Frontal cortex (tissue), 4 donors: ENCODE measurements at places on chromosomes 3 and 15.

- DNase-seq, result no peak
These were observed 6.0 kb downstream of the NXPE3 start for GRCh38 chr3:101784855-101785613.

DNA sequence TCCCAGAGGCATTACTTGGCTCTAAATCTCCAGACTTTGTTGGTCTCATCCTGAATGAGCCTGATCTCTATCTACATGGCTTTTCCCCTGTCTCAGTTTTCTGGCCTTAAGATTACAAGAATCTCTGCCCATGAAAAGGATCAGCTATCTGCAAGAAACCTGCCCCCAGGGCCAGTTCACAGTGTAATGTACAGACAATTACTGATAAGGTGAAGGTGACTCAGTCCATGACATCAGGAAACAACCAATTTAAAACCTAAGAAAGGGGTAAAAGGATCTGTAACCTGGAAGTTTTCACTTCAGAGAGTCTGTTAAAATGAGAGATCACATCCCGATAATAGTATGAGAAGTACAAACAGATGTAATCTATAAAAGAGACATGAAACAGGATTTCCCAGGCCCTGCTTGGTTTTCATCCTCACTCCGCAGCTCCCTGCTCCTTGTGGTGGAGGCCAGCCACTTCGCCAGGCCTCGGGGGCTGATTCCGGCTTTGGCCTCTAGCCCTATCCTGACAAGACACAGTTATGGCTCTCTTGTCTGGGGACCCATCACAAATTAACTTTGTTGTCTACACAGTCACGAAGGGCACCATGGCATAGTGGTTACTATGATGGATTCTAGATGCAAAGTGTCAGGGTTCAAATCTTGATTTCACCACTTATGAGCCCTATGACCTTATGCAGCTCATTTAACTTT is 136.9 kb downstream of the THSD4 start:
- no peak for DNase-seq

DNA sequence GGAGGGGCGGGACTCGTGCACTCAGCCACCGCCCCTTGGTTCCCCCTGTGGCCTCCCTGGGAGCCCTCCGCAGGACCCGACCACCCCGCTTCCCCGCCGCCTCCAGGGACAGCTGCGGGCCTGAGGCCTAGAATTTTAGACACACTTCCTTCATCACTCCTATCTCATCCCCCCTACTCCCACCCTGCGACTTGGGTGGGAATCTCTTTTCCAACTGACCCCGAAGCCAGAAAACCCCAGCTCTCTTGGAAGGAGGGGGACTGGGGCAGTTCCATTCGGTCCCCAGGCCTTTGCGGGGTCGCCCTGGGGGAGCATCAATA is 289 bp upstream of the TFDP2 start:
- no peak for DNase-seq

GRCh38 chr3:57820479-57820878 is 64.4 kb downstream of the SLMAP start:
- no peak for DNase-seq

DNA sequence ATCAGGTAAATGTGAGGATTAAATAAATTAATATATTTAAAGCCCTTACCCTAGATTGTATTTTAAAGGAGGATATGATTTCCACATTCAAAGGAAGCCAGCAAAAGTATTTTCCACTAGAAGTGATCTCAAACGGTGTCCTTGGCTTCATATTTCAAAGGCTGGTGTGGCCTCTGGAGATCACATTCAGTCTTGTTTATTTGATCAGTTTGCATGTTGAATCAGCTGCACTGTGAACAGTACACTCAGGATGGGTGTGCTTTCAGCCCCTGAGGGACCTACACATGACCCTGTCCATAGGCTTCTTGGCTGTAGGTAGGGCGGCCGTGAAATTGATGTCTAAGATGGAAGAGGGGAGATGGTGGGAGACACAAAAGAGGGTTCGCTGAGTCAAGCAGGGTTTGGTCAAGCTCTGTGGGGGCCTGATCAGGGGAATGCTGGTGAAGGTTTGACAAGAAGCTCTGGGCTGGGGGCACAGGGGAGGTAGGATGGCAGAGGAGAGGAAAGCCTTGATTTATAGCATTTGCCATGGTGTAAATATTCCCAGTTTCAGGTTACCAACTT is 21.9 kb downstream of the CYP8B1 start:
- no peak for DNase-seq

DNA sequence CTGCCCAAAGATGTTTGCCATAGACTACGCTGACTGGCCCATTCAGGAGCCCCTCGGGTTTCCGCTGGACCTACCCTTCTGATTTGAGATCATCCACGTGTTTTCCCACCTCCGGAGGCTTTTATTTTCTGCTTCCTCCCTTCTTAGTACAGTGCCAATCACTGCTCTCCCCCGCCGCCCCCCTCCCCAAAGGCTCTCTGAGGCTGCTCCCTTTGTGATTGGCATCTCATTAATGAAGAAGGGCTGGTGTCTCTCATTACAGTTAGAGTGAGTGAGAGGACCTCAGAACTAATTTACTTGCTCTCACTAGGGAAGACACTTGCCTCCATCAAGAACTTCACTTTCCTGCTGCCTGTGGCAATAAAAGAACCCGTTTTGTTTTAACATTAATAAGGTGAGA is 284.7 kb upstream of the ICE2 start:
- DNase-seq, result no peak

DNA sequence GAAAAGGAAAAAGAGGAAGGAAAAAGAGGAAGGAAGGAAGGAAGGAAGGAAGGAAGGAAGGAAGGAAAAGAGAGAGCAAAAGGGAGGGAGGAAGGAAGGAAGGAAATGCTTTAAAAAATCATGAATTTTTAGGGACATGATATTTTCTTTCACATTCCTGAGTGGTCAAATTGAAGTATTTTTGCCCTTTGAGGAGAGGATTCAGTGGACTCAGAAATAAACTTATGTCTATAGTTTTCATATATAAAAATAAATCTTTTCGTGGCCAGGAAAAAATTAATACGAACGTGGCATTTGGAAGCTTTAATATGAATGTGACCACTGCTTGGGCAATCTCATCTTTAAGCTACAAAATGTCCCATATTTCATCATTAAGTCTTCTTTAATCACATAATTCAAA is 183.0 kb upstream of the TMCO5A start:
- DNase-seq, result no peak

GRCh38 chr15:47945872-47946650 is 174.7 kb upstream of the SLC24A5 start:
- DNase-seq, result no peak

DNA sequence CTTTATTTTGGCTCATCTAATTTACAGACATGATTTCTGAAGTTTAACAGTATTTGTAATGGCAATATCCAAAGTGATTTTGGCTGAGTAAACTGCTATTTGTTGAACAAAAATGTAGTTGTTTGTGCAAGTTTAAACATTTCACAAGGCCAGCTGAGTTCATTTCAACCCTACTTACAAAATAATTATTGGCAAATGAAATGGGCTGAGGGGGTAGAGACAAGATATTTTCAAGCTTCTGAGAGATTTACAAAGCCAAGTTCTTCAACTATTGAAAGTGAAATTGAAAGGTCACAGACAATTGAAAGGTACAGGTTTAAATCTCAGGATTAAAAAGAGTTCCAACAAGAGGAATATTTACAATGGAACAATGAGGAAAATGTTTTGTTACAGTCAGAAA is 77.1 kb downstream of the DUT start:
- no peak for DNase-seq

GRCh38 chr3:111610189-111610588 is 15.0 kb upstream of the ZBED2 start:
- DNase-seq, result no peak
